ENCODE measurements at places on chromosomes 16 and 17.

DNA sequence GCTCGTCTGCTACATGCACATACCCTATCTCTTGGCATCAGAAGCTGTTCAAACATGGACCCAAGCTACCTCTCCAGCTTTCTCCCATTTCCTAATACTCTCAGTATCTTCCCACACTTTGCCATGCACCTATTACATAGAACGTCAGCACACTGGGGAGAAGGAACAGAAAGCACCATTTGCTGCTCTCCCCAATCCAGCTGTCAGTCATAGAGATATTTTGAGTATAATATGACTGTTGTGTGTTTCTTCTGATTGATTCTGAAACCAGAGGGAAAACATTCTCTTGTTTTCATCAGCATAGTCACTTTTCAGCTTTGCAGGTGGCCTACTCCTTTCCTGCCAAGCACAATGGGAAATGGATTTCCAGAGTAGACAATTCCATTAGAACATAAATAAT is 107.1 kb downstream of the ADAMTS18 start:
- DNase-seq: no peak

GRCh38 chr16:46982335-46982734 is 8.9 kb upstream of the DNAJA2 start:
- DNase-seq: no peak

DNA sequence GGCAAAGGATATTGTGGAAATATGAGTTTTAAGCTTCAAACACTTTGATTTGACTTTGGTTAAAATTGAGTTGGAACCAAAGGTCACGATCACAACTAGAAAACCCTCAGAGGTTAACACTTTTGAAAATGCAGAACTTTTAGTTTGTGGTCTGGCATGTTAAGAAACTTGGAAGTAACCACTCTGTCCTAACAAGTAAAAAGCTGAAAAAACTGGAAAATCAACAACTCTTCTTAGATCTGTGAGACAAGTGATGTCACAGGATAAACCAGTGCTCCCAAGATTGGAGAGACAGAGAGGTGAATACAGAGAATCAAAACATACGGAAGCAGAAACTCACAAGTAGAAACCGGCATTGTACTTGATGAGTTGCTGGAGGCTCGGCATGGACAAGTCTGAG is 17.4 kb downstream of the MFSD6L start:
- DNase-seq: no peak

DNA sequence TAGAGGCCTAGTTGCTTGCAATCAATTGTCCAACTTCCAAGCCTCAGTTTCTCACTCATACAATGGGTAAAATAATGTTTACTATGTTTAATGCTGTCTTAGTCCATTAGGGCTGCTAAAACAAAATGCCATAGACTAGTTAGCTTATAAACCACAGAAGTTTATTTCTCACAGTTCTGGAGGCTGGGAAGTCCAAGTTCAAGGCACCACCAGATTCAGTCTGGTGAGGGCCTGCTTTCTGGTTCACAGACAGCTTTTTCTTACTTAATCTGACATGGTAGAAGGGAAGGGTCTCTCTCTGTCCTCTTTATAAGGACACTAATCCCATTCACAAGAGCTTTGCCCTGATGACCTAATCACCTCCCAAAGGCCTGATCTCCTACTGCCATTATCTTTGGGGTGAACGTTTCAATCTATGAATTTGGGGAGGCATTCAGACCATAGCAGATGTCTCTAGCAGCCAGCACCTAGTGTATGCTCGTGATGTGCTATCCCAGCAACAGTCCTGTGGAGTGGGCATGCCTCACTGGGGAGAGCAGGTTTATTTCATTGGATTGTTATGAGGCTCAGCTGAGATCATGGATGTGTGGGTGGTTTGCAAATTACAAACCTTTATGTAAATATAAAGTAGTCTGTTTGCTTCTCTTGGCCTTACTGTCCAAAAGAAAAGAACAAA is 25.2 kb downstream of the YPEL2 start:
- DNase-seq: no peak

- no peak for DNase-seq
Observed at GRCh38 chr16:59611556-59611955, 877.4 kb upstream of the GOT2 start.

DNA sequence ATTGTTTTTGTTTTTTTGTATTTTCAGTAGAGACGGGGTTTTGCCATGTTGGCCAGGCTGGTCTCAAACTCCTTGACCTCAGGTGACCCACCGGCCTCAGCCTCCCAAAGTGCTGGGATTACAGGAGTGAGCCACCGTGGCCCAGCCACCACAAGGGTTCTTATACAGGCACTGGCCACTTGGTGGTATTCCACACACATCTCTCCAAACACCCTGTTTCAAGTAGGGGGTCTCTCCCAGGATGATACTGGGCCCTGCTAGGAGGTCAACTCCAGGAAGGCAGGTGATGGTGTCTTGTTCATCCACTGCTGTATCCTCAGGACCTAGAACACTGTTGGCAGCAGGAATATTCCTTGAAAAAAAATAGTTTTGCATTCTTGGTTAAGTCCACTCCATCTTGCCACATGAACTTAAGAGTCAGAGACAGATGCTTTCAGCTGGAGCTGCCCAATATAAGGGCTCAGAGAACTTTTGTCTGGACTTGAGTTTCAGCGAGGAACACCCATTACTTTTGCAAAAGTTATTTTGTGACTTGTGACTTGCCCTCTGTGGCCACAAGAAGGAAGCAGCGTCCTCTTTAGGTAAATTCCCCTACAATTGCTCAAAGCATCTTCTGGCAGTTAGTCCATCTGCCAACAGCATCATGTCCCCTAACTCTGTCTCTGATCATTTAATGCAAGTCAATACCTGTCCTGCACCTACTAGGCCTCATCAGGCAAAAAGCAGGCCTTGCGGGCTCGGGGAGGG is 7.4 kb upstream of the EEF2K start:
- DNase-seq: no peak

GRCh38 chr17:4150096-4150495 is 7.1 kb downstream of the CYB5D2 start:
- no peak for DNase-seq

DNA sequence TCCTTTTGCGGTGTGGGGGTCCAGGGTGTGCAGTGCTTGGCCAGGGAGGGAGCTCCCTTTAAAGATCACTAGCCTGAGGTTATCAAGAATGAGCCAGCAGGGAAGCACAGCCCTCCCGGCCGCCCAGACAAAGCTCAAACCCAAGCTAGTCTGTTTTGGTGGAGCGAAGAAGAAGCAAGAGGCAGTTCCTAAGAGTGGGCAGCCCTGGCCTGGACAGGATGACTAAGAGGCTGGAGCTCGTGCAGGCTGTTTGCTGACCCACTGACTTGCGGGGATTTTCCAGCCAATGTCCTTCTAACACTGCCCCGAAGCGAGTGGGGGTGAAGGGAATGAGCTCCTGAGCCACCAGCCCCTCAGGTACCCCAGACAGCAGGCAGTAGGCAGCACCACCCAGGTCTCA is 134.4 kb downstream of the COPRS start:
- DNase-seq: no peak

GRCh38 chr16:85650844-85651628 is 37.7 kb downstream of the GINS2 start:
- DNase-seq: no peak

GRCh38 chr17:82678265-82678891 is 20.1 kb downstream of the RAB40B start:
- no peak for DNase-seq

GRCh38 chr17:75480281-75480680 is 23.8 kb downstream of the TMEM94 start:
- no peak for DNase-seq

DNA sequence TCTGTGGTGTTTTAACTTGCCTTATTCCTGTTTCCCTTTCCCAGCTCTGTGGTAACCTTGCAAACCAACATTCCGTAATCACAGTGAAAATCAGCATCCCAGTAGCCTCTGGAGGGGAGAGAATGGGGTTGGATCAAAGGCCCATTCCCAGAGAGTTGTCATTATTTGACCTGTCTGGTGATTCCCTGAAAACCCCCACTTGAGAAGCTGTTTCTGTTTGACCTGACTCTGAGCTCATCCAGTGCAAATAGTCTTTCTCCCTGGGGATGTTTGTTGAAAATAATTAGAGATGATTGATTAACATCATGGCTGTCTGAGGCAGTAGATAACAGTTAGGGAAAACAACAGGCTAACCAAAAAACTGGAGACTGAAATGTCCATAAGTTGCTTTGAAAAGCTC is 3.0 kb downstream of the CACNG1 start:
- DNase-seq: no peak

DNA sequence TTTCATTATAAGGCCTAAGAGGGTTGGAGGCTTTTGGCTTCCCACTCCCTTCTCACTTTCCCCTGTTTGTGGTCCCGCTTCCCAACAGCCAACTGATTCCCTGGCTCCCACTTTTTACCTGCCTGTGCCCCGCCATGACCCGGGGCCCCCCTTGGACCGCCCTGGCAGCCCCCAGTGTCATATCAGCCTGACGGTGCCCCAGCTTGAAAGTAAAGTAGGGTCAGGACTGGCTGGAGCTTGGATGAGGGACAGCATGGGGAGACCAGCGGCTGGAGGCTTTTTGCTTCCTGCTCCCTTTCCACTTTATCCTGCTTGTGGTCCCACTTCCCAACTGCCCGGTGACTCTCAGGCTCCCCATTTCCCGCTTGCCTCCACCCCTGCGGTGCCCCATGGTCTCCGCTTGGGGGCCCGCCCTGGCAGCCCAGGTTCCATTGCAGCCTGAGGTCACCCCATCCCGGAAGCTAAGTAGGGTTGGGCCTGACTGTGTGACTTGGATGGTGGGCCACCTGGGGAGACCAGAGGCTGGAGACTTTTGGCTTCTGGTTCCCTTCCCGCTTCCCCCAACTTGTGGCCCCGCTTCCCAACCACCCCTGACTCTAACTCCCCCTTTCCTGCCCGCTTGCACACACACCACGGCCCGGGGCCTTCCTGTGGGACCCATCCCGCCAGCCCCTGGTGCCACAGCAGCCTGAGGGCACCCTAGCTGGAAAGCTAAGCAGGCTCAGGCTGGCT is 2274.7 kb downstream of the TP53TG3F start:
- no peak for DNase-seq

DNA sequence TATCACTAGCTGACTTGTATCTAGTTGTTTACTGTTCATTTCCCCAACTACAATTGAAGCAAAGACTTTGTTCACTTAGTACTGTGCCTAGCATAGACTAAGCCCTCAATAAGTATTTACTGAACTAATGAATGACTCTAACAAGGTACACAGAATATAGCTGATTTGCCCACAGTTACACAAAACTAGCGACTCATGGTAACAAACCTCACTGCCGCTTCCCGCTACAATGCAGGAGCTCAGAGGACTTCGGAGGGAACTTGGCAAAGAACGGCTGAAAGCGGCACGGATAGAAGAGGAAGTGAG is 524 bp downstream of the EFTUD2 start:
- DNase-seq: no peak

DNA sequence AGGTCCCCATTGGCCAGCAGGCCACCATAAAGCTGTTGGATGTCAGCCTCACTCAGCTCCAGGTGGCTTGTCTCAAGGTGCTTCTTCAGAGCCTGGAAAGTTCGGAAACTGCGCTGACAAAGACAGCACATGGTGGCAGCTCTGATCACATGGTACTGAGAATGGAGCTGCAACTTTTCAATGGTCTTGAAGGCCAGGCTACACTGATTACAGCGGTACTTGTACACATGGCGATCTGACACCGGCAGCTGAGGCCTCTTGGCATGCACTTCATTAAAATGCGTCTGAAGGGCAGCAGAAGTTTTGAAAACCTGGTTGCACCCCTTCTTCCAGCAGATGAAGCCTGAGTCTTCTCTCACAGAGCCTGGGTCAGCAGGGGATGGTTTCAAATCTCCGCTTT is 249.7 kb downstream of the ZFHX3 start:
- DNase-seq: no peak

- DNase-seq: no peak
Observed at GRCh38 chr17:9890124-9890523, 14.9 kb downstream of the RCVRN start.

DNA sequence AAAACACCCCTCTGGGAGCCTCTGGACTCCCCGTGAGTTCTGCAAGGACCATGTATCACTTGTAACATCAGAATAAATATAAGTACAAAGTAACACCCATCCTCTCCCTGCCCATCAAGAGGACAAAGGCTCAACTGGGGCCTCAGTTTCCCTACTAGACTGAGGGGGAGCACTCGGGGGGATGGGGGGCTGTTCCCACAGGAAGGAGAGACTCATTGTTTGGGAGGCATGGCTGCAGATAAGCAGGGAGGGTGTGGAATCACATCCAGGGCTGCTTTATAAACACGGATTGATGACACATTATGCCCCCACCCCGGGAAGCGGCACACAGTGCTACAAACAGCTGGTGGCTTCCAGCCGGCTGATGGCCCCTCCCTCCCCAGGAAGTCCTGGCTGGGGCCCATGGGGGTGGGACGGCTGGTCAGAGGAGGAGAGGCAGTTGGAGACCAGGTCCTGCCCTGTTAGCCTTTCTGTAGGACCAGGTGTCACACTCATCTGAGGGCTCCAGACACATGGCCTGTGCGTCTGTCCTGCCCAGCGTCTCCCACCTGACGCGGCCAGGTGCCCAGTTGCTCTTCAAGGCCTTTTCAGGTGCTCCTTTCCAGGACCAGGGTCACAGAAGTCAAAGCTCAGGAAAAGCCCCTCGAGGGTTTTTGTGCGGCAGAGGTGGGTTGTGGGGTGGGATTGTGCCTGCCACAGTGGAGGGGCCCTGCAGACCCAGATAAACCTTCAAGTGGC is 1.3 kb upstream of the MPG start:
- DNase-seq: no peak

- DNase-seq: no peak
Observed at GRCh38 chr16:54935266-54935968, 4.8 kb downstream of the IRX5 start.

- DNase-seq: no peak
Observed at GRCh38 chr16:88415381-88415705, 32.6 kb downstream of the ZNF469 start.

All from stimulated activated CD4-positive, alpha-beta T cell treated with anti-CD3 and anti-CD28 coated beads, Interleukin-4, amount 100 ng/mL, for 24 hours (primary cell).